Hematopoietic multipotent progenitor cell treated with erythropoietin and hydrocortisone succinate and interleukin-3 and kit ligand, for 6 days (in vitro differentiated cells): ENCODE measurements at places on chromosomes 13 and 19.

DNA sequence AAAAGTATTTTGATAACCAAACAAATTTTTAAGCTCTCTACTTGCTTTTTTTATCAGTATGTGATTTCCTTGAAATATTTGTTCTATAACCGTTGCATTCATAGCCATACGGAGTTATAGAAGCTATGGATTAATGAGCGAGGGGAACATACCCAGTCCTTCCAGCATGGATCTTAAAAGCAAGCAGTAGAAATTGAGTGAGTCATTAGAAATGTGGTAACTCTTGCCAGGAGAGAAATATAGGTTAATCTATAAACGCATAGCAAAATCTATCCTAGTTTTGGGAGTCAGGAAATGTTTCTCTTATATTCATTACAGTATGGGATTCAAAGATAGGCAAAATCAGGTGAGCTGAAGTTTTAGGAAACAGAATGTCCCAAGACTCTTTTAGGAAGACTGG lies 507.4 kb downstream of the DACH1 start:
- no peak for DNase-seq

- DNase-seq = no peak
Measured at GRCh38 chr19:8167985-8168384, 18.6 kb upstream of the FBN3 start.

- no peak for DNase-seq
Measured at GRCh38 chr19:46283771-46284170, 13.1 kb upstream of the HIF3A start.

DNA sequence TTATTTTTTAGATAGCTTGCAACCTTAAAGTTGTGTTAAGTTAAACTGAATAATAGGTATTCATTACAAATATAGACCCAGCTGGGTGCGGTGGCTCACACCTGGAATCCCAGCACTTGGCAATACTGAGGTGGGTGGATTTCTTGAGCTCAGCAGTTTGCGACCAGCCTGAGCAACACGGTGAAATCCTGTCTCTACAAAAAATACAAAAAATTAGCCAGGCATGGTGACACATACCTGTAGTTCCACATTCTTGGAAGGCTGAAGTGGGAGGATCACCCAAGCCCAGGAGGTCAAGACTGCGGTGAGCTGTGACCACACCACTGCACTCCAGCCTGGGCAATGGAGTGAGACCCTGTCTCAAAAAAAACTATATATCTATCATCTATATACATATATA lies 386.5 kb downstream of the PCDH17 start:
- DNase-seq = no peak

GRCh38 chr19:41219924-41220567 lies 1.0 kb downstream of the AXL start:
- peak; percentile 78 for DNase-seq

DNA sequence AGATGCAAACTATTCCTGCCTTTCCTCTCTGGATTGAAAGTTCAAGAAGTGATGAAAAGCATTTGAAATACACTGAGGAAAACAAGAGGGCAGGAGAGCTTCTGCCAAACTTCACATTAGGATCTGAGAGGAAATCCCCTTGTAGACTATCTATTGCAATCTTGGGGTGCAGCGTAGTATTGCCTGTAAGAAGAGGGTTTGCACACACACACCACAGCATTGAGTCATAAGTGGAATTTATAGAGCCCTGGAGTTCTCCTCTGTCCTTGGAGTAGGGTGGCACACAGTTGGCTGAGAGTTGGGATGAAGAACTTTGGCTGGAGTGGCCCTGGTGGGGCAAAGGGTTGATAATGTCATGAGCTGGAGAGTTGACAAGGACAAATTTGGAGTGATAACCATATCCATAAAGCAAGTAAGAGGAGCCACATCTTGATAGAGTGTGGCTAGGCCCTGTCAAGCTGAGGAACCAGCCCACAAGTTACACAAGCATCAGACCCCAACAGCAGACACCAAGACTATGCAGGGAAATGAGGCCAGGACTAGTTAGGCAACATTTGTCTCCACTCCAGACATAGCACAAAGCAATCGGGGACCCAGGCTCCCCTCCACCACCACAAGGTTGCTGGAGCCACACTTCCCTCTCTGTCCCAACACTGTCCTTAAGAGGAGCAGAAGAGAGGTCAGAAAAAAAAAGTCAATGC lies 520.9 kb downstream of the KLF5 start:
- peak; percentile 46 for DNase-seq
